Caco-2 (cell line): ENCODE measurements at places on chromosomes 7 and 10.
A peak's percentile ranks its signal among the peaks of the same experiment; 100 is the strongest.

- no peak for DNase-seq
Measured at GRCh38 chr7:17031906-17032551, 150.2 kb upstream of the AGR3 start.

DNA sequence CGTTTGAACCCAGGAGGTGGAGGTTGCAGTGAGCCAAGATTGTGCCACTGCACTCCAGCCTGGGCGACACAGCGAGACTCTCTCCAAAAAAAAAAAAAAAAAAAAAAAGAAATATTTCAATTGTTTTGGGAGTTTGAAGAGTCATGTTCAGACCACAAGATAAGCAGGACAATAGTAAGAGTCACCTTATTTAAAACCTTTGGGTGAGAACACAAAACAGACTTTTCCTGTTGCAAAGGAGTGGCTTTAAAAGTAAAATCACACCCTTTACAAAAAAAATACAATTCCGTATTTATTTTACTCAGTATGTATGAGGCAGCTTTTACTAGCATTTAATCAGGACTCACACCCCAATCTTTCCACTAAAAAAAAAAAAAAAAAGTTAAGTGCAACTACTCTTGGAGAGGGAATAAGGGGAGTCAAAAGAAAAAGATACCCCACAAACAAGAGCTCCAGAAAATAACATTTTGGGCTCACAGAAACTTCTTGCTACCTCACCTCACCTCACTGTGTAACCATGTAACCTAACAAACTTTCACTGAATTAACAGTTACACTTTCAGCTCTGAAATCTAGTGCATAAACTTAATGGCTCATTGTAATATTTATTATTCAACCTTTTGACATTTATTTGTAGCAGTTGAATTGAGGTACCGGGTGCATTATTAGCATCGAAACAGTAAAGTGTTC is 11.2 kb downstream of the SKIDA1 start:
- no peak for DNase-seq

GRCh38 chr10:34761453-34761852 is 53.6 kb downstream of the PARD3 start:
- no peak for DNase-seq

DNA sequence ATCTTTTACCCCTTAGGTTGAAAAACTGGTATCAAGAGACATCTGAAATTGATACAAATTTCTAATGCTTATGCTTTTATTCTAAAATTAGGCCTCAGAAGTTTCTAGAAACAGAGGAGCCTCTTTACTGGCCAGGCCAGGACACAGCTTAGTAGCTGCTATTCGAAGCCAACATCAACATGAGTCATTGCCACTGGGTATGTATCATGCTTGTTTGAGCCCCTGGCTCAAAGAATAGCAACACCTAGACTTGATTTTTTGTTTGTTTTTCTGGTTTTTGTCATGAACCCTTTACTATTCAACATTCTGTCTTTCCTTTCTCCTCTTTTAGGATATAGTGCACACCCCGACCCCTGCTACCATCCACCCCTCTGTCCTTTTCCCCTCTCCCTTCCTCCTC is 90.9 kb upstream of the STK17A start:
- DNase-seq, result no peak

DNA sequence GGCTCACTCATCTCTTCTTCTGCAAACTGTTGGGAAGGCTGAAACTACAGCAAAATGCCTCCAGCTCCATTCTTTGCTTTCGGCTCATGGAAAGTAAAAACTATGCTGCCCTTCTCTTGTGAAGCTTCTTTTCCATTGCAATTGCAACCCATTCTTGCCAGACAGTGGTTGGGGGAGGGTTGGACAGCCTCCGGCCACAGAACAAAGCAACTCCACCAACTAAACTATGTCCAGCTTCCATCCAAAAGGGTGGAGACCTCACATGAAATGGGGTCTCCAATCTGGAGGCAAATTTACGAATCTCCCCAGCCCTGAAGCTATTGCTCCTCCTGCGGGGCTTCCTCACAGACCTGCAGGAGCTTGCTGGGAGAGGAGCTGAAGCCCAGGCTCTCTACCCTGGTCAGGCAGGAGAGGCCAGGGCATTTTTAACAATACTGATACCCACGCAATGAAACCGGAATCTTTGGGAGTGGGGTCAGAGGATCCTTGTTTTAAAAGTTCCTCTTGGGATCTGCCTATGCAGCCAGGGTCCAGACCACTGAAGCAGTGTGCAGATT is 549 bp downstream of the GPNMB start:
- DNase-seq, result no peak

DNA sequence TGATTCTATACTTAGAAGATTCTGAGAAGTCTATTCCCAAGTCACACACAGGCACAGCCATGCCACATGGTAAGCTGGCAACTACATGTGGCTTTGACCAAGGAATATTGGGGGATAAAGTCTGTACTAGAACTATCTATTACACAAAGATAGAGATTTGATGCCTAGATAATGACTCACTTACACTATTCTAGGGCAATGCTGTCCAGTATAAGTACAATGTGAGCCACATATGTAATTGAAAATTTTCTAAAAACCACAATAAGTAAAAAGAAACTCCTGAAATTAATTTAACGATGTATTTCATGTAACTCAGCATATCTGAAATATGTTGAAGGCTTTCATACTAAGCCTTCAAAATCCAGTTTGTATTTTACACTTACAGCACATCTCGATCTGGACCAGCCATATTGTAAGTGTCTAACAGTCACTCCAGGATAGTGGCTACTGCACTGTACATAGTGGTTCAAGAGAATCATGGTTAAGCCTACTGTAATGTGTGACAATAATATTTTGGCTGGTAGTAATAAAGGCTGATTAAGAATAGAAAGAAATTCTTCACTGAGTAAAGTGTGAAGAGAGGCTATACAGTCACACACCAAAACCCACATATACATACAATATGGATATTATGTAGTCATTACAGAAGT is 62.8 kb downstream of the RTKN2 start:
- DNase-seq, result no peak

DNA sequence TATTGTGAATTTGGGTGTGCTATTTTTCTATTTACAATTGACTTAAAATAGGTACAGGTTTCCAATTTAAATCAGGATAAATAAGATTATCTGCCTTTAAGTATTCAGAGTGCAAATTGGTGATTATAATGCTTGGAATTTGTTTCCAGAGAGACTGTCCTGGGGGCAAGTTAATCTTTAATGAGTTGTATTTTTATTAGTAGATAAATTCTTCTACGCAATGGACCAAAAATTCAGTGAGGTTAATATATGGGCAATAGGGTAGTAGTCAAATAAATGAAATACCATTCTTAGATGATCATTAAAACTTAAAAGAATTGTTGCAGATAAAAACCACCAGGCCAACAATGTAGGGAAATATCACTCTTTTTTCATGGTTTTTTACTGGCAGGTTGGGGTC is 3.4 kb downstream of the BICC1 start:
- DNase-seq, result no peak

- no peak for DNase-seq
Measured at GRCh38 chr7:109950256-109950655, 1140.7 kb upstream of the LRRN3 start.

DNA sequence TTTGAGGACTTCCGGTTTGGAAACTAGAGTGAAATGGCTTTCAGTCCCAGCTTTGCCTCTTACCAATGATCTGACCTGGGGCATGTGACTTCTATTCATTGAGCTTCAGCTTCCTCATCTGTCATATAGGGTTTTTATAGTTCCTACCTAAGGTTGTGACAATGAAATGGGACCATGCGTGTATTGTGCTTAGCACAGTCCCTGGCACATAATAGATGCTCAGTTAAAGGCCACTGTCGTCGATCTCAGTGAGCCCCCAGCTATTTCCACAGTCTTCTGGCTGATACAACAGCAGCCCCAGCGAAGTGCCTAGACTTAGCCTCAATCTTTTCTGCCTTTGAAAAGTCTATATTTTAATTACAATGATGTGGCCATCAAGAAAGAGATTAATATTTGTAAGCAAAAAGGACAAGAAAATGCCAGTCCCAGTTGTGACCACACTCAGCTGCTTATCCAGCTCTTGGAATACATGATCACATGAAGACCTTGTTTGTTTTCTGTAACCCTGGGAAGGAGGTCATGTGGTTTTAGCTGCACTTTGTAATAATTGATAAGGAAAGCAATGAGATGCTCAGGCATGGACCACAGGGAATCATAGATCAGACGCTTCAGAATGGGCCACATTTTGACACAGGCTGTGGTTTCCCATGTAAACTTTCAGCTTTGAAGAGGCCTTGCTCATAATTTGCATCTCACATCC is 44.6 kb downstream of the VWA2 start:
- DNase-seq, result peak; percentile 5

DNA sequence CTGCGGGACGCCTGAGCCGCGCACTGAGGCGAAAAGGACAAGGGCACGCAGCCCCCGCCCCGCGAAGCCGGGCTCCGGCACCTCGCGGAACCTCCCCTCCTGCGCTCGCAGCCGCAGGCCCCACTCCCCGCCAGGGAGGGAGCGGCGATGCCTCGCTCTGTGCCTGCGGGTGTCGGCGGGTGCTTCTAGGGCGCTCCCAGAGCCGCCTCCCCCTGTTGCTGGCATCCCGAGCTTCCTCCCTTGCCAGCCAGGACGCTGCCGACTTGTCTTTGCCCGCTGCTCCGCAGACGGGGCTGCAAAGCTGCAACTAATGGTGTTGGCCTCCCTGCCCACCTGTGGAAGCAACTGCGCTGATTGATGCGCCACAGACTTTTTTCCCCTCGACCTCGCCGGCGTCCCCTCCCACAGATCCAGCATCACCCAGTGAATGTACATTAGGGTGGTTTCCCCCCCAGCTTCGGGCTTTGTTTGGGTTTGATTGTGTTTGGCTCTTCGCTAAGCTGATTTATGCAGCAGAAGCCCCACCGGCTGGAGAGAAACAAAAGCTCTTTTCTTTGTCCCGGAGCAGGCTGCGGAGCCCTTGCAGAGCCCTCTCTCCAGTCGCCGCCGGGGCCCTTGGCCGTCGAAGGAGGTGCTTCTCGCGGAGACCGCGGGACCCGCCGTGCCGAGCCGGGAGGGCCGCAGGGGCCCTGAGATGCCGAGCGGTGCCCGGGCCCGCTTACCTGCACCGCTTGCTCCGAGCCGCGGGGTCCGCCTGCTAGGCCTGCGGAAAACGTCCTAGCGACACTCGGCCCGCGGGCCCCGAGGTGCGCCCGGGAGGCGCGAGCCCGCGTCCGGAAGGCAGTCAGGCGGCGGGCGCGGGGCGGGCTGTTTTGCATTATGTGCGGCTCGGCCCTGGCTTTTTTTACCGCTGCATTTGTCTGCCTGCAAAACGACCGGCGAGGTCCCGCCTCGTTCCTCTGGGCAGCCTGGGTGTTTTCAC is 519 bp downstream of the ITGB8 start:
- peak; percentile 58 for DNase-seq

- no peak for DNase-seq
Measured at GRCh38 chr7:19023477-19023876, 94.0 kb downstream of the TWIST1 start.
